ENCODE measurements at places on chromosomes 7 and 10.

- DNase-seq, result no peak
Measured at GRCh38 chr10:11555556-11555955, 55.9 kb downstream of the USP6NL start.

DNA sequence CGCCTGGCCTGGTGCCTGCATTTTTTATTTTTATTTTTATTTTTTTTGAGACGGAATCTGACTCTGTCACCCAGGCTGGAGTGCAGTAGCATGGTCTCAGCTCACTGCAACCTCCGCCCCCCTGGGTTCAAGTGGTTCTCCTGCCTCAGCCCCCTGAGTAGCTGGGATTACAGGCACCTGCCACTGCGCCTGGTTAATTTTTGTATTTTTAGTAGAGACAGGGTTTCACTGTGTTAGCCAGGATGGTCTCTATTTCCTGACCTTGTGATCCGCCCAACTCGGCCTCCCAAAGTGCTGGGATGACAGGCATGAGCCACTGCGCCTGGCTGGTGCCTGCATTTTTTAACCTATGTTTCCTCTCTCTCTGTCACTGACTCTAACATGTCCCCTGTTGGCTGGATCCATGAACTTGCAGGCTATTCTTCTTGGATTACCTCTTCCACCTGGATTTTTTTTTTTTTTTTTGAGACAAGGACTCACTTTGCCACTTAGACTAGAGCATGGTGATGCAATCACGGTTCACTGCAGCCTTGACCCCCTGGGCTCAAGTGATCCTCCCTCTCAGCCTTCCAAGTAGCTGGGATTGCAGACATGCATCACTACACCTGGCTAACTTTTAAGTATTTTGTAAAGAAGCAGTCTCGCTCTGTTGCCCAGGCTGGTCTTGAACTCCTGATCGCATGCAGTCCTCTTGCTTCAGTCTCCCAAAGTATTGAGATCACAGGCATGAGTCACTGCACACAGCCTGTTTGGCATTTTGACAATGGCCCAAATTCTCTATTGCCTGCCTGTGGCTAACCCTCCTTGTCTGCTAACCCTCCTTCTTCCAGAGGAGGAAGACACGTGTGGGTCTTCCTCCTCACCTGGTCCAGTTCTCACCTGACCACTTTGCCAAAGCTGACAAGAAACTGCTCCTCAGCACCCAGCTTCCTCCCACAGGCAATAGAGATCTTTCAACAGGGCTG is 23.0 kb upstream of the PRPF18 start:
- DNase-seq, result no peak

DNA sequence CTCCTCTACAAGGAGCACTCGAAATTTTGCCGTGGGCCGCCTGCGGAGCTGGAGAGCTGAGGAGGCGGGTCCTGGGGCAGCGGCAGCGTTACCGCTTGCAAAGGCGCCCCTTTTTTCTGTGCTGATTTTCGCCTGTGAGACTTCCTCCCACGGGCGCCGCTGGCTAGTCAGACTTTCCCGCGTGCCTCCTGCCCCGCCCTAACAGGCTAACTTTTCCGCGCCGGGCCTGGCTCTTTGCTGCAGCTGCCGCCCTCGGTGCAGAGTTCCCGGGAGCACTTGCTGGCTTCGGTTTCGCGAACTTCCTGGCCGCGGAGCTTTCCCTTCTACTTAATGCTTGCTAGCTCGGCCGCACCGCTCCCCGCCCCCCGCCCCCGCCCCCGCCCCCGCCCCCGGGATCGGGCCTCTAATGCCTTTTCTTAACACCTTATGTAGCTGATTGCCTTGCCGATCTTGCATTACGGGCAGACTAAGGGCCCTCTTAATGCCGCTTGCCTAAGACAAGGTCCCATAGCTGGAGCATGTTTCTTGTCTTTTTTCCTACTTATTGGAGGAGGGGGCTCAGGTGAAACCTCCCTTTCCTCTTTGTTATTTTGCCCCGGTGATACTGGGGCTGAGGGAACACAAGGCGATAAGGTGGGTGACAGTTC is 37.9 kb upstream of the RASGEF1A start:
- DNase-seq, result peak; percentile 71

- DNase-seq, result no peak
Measured at GRCh38 chr10:132940791-132941465, 1.4 kb downstream of the CFAP46 start.

DNA sequence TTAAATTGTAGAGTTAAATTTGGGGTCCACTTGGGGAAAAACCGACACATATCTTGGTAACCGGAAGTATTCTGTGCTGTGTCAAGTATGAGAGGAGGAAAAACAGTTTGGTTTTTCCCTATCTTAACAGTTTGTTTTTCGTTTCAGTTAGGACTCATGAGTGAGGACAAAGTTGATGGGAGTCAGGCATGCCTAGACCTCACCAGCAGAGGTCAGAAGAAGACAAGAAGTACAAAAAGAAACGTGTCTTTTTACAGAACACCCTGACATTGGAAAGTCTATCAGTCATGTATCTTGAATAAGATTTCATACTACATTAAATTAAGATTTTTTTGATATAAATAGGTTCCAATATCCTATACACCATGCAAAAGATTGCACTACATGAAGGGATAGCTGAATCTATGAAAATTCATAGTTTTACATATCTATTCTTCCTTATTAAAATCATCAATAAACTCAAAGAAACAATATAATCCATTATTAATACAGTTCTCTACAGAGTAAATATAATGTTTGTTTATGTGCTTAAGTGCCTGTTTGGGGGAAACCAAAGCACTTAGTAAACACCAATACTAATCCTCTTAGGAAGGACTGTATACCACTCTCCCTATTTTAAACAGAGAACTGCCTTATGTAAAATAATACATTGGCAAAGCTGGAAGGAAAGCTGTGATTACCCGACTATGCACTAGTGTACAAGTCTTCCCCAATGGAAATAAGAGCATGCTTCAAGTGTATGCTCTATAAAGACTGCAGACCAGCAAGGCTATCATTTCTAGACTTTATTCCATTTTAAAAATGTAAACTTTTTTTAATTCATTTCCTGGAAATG is 95.6 kb downstream of the USP6NL start:
- DNase-seq, result peak; percentile 64

GRCh38 chr7:142134909-142135308 is 23.4 kb downstream of the MGAM2 start:
- peak; percentile 35 for DNase-seq

GRCh38 chr7:124086843-124087242 is 54.0 kb upstream of the TMEM229A start:
- DNase-seq, result no peak

DNA sequence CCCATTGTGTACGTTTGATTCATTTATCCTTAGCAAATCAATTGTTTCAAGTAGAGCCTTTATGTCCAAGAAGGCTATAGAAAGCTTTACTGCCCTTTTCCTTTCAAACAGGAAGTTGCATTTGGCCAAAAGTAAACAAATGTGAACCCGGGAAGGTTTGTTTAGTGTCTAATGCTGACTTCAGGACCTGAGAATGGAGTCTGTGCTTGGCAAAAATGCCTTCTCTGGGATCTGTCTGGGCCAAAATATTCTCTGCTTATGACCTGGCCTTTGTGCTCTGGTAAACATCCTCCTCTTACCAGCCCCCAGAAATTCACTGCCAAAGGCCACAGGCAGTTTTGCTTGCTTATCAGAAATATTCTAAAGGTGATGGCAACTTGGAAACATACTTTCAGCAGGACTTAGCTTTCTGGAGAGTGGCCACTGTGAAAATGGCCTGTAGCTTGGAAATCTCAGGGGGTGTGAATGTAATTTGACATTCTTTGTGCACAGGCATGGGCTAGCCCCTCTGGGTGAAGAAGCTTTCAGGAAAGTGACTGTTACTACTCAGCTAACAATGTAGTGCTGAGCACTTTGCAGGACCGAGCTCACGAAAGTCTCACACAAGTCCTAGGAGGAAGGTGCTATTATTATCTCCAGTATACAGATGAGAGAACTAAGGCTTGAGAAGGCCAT is 199.5 kb downstream of the PTEN start:
- no peak for DNase-seq

- DNase-seq, result no peak
Measured at GRCh38 chr7:2862831-2863361, 18.8 kb upstream of the GNA12 start.

DNA sequence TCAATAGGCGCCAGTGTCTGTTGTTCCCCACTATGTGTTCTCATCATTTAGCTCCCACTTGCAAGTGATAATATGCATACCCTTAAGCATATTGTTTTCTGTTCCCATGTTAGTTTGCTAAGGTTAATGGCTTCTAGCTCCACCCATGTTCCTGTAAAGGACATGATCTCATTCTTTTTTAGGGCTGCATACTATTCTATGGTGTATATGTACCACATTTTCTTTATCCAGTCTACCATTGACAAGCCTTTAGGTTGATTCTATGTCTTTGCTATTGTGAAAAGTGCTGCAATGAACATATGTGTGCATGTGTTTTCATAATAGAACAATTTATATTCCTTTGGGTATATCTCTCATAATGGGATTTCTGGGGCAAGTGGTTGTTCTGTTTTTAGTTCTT is 77.8 kb upstream of the PLXDC2 start:
- DNase-seq, result no peak

DNA sequence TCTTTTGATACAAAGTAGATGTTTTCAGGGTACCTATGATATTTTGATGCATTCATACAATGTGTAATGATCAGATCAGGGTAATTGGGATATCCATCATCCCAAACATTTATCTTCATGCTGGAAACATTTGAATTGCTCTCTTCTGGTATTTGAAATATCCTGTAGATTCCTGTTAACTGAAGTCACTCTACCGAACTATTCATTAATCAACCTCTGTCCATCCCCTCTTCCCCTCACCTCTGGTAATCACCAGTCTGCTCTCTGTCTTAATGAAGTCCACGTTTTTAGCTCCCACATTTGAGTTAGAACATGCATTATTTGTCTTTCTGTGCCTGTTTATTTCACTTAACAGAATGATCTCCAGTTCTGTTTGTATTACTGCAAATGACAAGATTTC is 11.3 kb downstream of the MTG1 start:
- no peak for DNase-seq

DNA sequence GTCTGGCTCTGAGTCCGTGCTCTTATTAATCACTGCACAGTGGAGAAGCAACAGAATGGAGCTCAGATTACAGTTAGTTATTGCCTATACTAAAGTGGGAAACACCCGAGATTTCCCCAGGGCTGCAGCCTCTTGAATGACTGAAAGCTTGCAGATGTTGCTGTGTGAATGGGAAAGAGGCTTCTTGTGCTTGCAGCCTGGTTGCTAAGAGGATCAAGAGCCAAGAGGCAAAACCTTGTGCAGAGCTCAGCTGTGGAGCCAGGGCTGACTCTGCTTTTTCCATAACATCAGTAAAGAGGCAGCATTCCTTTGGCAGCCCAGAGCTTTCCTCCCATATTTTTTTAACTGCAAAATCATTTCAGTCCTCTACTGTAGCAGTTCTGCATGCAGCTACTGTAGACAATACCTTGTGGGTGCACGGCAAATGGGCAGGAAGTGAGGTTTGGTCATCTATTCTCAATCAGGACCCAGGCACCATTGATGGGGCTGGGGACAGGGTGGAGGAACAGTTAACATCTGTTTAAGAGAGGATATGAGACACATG is 86.5 kb downstream of the RALA start:
- DNase-seq, result no peak

GRCh38 chr7:664997-665735 is 61.3 kb upstream of the DNAAF5 start:
- no peak for DNase-seq

DNA sequence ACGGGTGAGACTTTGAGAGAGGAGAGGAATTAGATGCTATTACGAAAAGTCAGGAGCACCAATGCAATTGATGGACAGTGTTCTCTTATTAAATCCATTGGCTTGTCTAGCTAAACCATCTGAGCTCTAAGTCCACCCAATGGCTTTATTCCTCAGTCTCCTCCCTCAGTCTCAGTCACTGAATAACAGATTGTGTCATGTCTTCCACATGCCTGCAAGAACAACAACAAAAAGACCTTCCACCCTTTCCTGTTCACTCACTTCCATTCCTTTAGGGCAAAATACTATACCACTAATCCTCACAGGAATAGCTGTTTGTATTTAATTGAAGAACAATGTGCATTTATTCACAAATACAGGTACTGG is 154.8 kb upstream of the LAMB4 start:
- DNase-seq, result no peak

DNA sequence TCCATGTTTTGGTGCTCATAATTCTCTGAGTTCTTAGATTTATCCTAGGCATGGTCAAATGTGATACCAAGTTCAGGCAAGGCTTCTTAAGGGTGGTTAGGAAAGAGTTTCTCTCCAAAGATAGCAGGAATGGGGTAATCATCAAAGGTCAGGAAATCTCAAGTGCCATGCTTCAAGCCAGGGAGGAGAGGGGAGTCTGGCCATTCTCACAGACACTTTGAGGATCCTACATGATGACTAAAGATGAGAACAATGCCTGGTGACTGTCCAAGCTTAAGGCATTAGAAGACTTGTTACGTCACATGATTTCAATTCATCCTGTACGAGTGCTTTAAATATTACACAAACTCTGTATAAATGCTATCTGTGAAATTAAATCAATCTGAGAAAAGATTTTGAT is 59.4 kb downstream of the POM121L12 start:
- no peak for DNase-seq

- no peak for DNase-seq
Measured at GRCh38 chr7:120724955-120725354, 133.0 kb downstream of the TSPAN12 start.

DNA sequence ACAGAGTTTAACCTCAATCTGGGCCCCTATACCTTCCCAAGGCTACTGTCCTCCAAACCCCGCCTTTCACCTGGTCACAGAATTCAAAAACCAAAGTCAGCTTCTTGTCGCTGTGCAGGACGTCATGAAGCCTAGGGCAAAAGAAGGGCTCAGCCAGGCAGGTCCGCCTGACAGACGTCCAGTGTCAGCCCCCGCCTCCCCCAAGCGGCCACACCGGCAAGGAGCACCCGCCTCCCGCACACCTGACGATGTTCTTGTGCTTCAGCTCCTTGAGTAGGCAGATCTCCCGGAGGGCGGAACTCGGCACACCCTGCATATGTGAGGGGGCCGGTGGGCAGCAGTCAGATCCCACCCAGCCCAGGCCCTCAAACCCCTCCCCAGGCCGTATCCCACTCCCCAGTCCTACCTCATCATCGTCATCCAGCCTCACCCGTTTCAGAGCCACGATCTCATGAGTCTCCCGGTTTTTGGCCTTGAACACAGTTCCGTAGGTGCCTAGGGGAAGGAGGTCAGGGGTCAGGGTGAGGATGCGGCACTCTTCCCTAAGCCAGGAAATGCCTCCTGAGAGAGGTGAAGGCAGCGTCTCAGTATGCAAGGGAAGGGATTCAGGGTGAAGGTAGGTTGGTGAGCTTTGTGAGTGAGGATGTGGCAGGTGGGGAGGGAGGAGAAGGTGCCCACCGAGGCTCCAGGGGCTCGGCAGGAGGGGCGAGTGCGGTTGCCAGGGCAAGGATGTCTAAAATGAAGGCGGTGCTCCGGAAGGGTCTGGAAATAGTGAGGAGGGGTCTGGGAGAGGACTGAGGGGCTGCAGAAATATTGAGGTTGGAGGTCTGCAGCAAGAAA is 811 bp downstream of the CDK5 start:
- no peak for DNase-seq
